Smooth muscle cell of the pulmonary artery (primary cell): ENCODE measurements at places on chromosomes 1 and 21. TPM values are rescaled to one million over a fixed set of nuclear protein-coding genes. Genes with fewer than 3 reads are reported as not detected.

SNX7 gene
- total RNA-seq = 29.2 and 37.7 TPM in 2 replicates

LCE1B gene
- not detected in 2 replicates for total RNA-seq

BCAN gene
- total RNA-seq = not detected in 2 replicates

AIM2 gene
- total RNA-seq = not detected in 2 replicates
